NCI-H2081 (cell line): ENCODE measurements at places on chromosomes 11 and 22.

GRCh38 chr11:36822829-36823228, 224.8 kb upstream of the RAG2 start:
- DNase-seq: no peak

DNA sequence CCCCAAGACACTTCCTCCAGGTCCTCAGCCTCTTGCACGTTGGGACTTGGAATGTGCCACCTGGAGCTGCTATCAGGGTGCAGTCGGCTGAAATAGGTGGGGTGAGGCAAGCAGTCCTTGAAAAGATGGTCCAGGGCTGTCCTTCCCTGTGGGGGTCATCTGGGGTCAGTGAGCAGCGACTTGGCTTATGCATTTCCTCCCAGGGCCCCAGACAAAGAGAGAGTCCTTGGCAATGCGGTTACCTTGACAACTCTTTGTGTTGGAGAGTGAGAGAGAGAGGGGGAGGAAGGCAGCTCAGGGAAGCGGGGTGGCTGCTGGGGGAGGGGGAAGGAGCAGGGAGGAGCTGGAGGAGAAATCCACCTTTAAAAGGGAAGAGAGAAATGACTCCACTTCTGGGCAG, 93.8 kb downstream of the MIAT start:
- DNase-seq: no peak

GRCh38 chr11:76997512-76997911, 36.7 kb upstream of the B3GNT6 start:
- no peak for DNase-seq

DNA sequence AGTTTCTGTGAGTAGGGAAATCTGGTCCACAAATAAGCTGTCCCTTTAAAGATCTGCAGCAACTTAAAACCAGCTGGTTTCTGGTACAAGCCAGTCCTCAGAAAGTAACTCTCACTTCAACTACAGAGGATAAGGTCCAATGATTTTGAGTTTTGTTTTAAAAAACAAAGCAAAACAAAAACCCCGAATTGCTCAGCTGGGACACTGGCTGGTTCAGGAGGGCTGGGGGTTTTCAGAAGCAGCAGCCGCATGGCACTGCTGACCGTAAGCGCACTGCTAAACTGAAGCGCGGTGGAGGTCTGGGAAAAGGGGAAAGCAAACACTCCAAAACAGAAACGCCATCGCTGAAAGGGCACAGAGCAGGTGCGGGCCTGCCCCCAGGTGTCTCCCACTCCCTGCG, 59.7 kb downstream of the MICAL3 start:
- DNase-seq: no peak

- no peak for DNase-seq
Measured at GRCh38 chr11:112694245-112694644, 267.0 kb upstream of the NCAM1 start.

- DNase-seq: no peak
Measured at GRCh38 chr11:42598341-42598740, 713.5 kb upstream of the API5 start.

- DNase-seq: no peak
Measured at GRCh38 chr11:62879235-62879978, 1.3 kb upstream of the SLC3A2 start.
